ENCODE measurements at places on chromosomes 1 and 21.

DNA sequence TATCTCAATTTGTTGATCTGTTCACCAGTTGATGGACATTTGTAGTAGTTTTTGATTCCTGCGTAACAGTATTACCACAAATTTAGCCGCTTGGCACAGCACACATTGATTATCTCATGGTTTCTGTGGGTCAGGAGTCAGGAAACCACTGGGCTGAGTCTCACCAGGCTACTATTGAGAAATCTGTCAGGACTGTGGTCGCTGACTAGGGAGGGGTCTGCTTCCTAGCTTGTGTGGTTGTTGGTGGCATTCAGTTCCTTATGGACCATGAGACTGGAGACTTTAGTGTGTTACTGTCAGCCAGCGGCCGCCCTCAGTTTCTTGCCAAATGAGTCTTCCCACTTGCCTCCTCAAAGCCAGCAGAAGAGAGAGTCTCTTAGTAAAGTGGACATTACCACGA lies 9.8 kb downstream of the PEX14 start:
- DNase-seq = no peak

- no peak for DNase-seq
Measured at GRCh38 chr1:246760422-246761347, 36.5 kb downstream of the SCCPDH start.

- DNase-seq = peak; percentile 27
Measured at GRCh38 chr1:105427543-105427942, 1628.9 kb upstream of the PRMT6 start.

DNA sequence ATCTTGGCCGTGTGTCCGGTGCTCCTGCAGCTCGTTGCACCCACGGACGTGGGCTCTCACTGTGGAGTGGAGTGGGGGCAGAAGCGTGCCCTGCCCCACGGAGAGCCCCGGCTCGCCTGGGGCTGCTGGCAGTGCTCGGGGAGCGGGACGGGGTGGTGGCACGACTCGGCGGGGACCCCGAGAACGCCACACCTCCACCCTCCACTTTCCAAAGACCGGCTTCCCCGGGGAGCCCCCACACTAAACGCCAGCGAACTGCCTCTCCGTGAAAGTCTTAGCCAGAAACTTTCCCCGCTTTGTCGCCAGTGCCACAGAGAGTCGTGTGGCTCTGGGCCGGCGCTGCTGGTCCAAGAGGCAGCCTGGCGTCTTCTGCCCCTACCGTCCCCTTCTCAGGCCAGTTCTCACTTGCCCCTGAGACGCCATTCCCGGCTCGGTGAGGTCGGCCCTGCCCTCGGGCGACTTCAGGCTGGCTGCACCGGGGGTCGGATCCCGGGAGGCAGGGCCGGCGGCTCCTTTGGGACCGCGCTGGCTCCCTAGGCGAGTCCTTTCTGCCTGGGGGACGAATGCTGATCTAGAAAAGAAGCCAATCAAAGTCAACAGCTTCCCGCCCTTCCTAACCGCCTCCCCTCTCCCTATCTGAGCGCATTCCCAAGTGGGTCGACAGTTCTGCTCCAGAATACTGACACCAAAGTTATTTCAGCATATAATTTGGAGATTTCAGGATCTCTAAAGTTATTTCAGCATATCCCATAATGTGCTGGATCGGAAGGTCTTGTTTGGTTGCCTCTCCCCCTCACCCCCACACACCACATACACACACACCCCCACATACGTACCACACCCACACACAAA lies 2.6 kb upstream of the SAMD13 start:
- no peak for DNase-seq

GRCh38 chr1:209586221-209586740 lies 2.8 kb downstream of the CAMK1G start:
- no peak for DNase-seq

GRCh38 chr21:37450445-37450941 lies 83.9 kb downstream of the DYRK1A start:
- DNase-seq = no peak
